ENCODE measurements at places on chromosomes 1 and 21.

- no peak for DNase-seq
These were observed 113.0 kb upstream of the SLC25A33 start for GRCh38 chr1:9426291-9426711.

- DNase-seq = no peak
These were observed 3.4 kb downstream of the HENMT1 start for GRCh38 chr1:108657356-108658080.

DNA sequence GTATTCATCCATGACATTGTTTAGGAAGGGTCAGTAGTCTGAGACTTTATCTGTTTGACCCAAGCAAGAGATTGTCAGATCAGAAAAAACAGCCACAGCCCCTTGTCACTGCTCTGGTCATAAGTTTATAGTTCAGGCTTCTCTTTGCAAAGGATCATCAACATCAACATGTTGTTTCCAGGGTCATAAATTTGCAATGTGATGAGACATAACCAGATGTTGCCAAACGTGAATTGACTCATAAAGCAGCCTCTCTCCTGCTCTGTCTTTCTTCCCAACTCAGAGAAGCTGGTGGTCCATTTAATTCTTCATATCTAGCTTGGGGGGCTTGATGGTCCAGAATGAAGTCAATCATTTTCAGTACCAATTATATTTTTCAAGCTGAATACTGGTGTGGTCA lies 507.2 kb upstream of the PBX1 start:
- DNase-seq = no peak

- no peak for DNase-seq
These were observed 37.6 kb upstream of the BTG3 start for GRCh38 chr21:17650292-17650691.

DNA sequence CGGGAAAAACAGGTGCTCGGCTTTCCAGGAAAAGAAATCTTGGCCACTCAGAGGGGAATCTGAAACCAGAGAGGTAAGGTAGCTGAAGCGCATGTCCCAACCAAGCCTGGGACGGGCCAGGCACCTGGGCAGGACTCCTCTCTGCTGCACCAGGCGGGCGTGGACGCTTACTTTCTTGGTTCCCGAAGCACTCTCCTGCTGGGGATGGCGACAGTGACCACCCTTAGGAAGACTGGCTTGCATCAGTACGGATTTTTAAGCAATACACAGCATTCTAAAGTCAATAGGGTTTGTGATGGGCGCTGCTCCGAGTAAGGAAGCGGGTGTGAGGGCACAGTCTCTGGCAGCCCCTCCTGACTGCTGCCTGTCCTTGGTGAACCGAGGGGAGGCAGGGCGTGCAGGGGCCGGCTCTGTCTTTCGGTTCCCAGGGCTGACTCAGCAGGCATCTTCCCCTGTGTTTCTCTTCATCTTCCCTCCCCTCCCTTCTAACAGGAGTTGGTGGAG lies 74.9 kb upstream of the ANGPTL1 start:
- DNase-seq = no peak

- peak; percentile 1 for DNase-seq
These were observed 43.4 kb downstream of the IGSF5 start for GRCh38 chr21:39788383-39788782.

DNA sequence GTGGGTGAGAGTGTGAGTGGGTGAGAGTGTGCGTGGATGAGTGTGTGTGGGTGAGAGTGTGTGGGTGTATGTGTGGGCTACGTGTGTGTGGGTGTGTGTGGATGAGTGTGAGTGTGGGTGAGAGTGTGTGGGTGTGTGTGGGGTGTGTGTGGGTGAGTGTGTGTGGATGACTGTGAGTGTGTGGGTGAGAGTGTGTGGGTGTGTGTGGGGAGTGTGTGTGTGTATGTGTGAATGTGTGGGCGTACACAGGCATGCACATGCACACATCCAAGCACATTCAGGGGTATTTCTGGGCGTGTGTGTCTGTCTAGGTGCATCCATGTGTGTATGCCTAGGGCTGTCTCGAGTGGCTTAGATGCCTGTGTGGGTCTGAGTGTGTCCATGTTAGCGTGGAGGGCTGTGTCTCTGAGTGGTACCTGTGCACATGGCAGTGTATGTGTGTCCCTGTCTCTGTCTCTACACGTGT lies 14.0 kb downstream of the SDC3 start:
- no peak for DNase-seq

DNA sequence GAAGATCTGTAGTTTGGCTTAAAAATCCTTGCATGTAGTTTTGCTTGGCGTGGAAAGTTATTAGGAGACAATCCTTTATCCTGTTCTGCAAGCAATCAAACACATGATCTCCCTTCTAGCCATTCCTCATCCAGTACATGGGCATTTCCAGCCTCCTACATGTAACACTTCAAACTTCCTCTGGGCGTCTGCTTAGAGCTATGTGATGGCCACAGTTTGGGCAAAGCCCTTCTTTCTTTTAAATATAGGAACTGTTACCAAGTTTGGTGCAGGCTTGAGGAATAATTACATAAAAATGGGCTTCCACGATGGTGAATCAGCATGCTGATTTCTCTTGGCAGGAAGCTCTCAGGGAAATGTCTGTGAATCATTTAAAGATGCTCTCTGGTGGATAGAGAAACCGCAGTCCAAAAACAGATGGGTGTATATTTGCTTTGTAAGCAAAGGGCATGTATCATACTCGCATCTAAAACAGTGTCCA lies 176.9 kb upstream of the FMN2 start:
- DNase-seq = no peak

- DNase-seq = no peak
These were observed 141.3 kb downstream of the SPATA46 start for GRCh38 chr1:162235241-162235800.

- no peak for DNase-seq
These were observed 66.9 kb upstream of the PRDX6 start for GRCh38 chr1:173410133-173410793.

- DNase-seq = no peak
These were observed 45.9 kb downstream of the SLC45A1 start for GRCh38 chr1:8363767-8364301.

DNA sequence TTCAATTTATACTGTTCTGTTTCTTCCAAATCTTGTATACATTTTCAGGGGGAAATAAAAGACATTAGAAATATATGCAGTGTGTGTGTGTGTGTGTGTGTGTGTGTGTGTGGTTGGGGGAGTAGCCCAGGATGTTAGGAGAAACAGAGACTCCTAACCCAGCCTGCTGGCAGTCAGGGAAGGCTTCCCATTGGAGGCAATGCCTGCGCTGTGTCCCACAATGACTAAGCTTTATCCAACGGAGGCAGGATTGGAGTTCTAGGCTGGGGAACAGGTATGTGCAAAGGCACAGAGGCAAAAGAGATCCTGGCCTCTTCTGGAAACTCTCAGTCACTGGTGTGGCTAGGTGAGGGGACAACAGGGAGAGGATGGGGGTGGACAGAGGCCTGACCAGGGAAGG lies 16.5 kb upstream of the ADGRB2 start:
- DNase-seq = no peak
